ENCODE measurements at places on chromosomes 7 and 10.

GRCh38 chr10:76456197-76456596 lies 1024.8 kb downstream of the LRMDA start:
- DNase-seq: no peak

- no peak for DNase-seq
Measured at GRCh38 chr10:70784471-70784870, 706 bp downstream of the TBATA start.

DNA sequence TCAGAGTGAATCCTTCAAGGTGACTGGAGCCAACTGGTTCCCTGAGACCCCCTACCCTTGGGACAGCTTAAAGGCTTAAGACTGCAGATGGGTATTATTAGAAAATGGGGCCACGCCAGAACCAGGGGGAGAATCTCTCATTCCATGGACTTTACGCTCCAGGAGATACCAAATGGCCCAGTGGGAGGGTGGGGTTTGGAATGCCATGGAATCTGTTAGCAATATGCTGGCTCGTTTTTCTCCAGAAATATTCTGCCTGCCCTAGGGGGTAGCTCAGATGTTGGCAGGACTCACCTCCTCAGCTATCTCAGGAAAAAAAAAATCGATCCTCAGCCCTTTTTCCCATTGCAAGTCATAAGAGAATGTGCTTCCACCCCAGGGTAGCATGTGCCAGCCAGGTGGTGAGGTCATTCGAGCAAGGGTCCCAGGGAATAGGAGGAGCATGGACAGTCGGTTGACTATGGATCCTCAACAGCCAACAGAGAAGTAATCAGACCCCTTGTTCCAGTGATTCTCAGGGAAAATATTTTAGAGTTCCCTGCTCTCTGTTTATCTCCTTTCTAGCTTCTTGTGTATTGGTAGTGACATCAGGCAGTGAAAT lies 22.9 kb downstream of the SVIL start:
- DNase-seq: no peak

GRCh38 chr7:96045181-96045580 lies 272.8 kb downstream of the DYNC1I1 start:
- DNase-seq: no peak

DNA sequence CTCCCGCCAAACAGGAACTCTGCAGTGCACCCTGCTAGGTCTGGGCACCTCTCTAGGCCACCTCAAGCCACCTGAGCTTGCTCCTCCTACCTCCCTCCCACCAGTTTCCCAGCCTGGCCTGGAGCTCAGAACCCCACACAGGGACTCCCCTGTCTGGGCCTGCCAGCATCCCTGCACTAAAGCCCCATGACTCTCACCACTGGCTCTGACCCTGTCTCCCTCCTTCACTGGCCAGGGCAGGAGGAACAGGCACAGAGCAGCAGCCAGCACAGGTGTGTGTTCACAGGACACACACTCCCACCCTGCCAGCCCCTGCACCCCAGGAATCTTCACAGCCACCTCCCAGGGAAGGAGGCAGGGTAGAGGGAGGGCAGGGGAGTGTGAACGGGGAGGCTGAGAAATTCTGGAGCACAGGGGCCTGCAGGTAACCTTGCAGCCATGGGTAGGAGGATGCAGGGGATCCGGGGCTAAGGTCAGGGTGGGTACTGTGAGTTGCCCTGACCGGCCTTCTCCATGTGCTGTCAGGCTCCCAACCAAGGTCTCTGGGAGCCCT lies 13.9 kb upstream of the ANTXRL start:
- DNase-seq: no peak

GRCh38 chr10:102859911-102860310 lies 5.9 kb downstream of the BORCS7 start:
- no peak for DNase-seq

DNA sequence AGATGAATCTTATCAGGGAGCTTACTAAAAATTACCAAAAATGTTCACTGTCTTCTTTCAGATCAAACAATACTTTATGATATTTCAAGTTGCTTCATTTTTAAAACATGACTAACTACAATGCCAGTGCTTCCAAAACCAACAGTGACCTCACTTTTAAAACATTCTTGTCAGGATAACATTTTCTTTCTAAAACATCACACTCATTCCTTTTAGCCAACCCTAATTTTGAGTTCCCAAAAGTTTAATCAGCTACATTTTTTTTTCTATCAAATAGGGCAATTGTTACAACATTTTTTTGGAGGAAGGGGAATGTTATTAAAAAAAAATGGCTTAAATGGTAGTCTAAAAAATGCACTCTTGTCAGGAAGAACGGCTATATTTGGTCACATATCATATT lies 37.3 kb downstream of the RTKN2 start:
- DNase-seq: no peak

DNA sequence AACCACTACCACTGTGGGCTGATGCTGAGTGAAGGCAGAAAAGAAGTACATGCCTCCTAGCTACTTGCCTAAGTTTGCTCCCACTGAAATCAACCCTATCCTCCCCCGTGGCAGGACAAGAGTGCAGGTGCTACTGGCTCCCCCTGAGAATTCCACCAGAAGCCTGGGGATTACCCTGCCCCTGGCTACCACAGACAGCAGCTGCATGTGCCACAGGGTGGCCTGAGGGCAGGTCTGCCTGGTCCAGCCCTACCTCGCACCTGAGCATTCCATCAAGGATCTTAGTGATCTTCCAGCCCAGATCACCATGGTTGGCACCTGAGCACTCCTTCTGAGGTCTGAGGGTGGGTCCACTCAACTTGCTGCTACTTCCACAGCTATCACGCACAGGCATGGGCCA lies 176.4 kb upstream of the SMIM30 start:
- DNase-seq: no peak

- DNase-seq: no peak
Measured at GRCh38 chr10:88032566-88032965, 169.1 kb downstream of the PTEN start.

- no peak for DNase-seq
Measured at GRCh38 chr10:86243651-86244155, 122.9 kb downstream of the GRID1 start.

- DNase-seq: no peak
Measured at GRCh38 chr7:2668401-2668800, 19.6 kb upstream of the AMZ1 start.

DNA sequence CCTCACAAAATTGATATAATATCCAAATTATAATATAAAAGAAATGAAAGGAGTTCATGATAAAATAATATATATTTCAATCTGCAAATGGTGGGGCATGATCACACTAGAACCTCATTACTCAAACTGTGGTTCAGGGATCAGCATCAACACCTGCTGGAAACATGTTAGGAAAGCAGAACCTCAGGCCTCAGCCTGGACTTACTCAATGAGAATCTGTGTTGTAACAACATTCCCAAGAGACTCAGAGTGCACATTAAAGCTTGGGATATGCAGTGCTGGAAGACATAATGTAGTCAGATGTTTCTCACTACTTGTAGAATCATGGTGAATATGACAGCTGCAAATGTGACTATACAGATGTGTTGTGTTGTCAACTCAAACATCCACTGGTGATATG lies 81.7 kb upstream of the ITPRID1 start:
- DNase-seq: no peak

- no peak for DNase-seq
Measured at GRCh38 chr10:28468707-28469483, 64.0 kb upstream of the WAC start.

- no peak for DNase-seq
Measured at GRCh38 chr7:123923599-123923998, 1.4 kb upstream of the SPAM1 start.

- no peak for DNase-seq
Measured at GRCh38 chr7:11701829-11702560, 130.0 kb downstream of the THSD7A start.

DNA sequence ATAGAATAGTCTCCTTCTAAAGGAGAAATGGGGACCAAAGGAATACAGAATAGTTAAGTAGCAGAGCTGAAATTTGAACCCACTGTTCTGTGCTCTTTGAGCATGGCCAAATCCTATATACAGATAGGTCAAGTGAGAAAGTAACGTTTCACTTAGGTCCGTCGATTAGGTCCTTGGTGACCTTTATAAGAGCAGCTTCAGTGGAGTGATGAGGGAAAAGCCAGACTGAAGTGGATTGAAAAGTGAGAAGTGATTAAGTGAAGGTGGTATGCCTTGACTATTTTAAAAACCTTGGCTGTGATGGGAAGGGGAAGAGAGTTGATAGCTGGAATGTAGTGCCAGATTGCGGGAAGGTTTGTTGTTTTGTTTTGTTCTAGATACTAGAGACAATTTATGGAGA lies 10.6 kb upstream of the LSMEM1 start:
- no peak for DNase-seq

- no peak for DNase-seq
Measured at GRCh38 chr10:360653-361052, 225.4 kb downstream of the ZMYND11 start.

GRCh38 chr10:127043301-127043700 lies 138.1 kb downstream of the DOCK1 start:
- no peak for DNase-seq

GRCh38 chr7:47807756-47808155 lies 140.5 kb downstream of the PKD1L1 start:
- no peak for DNase-seq

- DNase-seq: no peak
Measured at GRCh38 chr7:1593091-1593866, 23.4 kb upstream of the PSMG3 start.

DNA sequence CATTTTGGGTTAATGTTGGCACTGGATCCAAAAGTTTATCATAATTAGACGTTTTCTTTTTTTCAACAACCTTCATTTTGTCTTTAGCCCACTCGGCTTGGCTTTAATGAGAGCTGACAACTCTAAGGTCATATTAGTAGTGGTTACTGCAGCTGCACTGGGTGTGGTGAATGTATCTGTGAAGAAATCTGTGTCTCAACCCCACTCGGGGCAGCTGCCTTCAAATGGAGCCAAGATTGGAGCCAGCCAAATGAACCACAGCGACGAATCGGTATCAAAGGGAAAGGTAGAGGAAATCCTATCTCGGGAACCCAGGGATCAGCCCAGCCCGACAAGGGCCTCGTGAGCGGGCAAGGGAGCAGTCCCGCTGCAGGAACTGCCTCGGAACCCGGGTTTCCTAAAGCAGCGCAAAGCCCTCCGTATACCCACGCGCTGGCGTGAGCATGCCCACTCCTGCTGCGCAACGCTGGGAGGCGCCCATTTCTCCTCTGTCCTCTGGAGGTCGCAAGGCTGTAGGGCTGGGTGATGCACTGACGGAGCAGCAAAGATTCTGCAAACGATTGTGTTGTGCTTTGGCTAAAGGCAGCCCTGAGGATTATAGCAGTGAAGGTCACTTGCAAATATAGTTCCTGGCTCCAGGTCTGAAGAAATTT lies 98.7 kb upstream of the MBL2 start:
- no peak for DNase-seq

- DNase-seq: no peak
Measured at GRCh38 chr10:116026315-116026714, 246.7 kb downstream of the GFRA1 start.

- no peak for DNase-seq
Measured at GRCh38 chr7:131335639-131336381, 8.1 kb downstream of the MKLN1 start.

- DNase-seq: no peak
Measured at GRCh38 chr7:77459311-77459726, 43.2 kb upstream of the GSAP start.

- DNase-seq: no peak
Measured at GRCh38 chr7:100882785-100883526, 6.6 kb downstream of the UFSP1 start.

DNA sequence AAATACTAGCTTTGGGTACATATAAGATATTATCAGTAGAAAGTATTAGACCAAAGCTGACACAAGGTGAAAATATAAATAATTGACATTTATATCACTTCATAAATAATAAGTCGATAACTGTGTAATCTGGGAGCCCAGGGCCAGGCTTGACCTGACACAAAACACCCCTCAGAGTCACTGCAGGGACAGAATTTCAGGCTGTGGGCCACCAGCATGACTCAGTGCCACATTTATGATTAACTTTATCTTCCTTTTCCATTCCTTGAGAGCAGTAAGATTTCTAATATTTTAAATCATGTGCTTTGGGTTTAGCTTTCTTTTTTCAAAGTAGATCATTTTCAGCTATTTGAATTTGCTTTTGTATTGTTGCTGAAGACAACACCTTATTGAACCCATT lies 102.9 kb upstream of the NFE2L3 start:
- no peak for DNase-seq

- no peak for DNase-seq
Measured at GRCh38 chr10:132690401-132690800, 95.5 kb downstream of the NKX6-2 start.

GRCh38 chr7:142697270-142697669 lies 52.0 kb upstream of the PRSS1 start:
- no peak for DNase-seq

GRCh38 chr7:146773506-146773905 lies 656.9 kb downstream of the CNTNAP2 start:
- no peak for DNase-seq

DNA sequence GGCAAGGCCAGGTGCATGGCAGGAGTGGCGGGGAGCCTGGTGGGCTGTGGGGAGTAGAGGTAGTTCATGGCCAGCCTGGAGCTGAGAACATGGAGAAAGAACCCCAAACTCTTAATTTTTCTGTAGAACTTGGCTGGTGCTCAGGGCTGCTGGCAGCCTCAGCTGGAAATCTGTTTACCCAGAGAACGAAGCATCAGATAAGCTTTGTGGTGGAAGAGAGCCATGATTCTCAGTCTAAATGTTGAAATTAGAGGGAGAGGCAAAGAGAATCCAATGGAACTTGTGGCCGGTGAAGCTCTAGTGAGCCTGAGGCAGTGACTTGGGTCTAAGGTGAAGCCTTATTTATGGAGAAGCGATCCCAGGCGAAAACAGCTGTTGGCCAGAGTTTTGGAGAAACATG lies 126.4 kb downstream of the CCDC3 start:
- no peak for DNase-seq

GRCh38 chr10:34739915-34740314 lies 75.2 kb downstream of the PARD3 start:
- DNase-seq: no peak

GRCh38 chr7:69177941-69178494 lies 420.3 kb upstream of the AUTS2 start:
- DNase-seq: no peak

GRCh38 chr7:158740657-158741293 lies 36.2 kb upstream of the NCAPG2 start:
- no peak for DNase-seq

DNA sequence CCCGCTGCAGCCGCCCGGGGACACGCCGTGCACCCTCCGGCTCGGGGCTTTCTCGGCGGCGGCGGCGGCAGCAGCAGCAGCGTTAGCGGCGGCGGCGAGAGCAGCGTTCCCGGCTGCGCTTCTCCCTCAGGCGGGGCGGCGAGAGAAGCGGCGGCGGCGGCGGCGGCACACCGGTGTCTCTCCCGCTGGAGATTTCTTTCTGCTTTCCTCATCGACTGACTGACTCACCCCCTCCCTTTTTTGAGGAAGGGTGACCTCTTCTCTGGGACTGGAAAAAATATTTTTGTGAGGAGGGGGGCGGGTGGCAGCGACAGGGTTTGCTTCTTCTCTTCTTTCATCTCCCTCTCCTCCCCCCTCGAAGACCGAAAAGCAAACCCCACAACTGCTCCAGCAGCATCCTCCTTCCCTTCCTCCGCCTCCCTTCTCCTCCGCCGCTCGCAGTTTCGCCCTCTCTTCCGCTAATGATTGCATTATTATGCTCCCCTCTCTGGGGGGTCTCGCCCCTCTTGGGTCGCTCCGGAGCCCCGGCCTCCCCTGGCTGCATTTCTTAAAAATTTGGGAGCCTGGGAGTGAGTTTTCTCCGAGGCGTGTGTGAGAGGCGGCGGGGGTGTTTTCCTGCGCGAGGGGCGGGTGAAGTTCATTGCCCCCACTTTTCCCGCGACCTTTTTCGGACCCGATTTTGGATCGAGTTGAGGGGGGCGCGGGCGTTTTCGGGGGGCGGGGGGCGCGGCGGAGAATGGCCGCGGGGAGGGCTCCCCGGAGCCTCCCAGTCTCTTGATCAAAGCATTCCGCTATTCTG lies 411 bp downstream of the AUTS2 start:
- no peak for DNase-seq
